ENCODE measurements at places on chromosomes 16 and 17.

- no peak for DNase-seq
These were observed 44.0 kb downstream of the SYT17 start for GRCh38 chr16:19212059-19212458.

- DNase-seq = no peak
These were observed 35.2 kb upstream of the SDK2 start for GRCh38 chr17:73679476-73679875.

GRCh38 chr17:74082886-74083285 lies 120.6 kb upstream of the RPL38 start:
- peak; percentile 58 for DNase-seq

DNA sequence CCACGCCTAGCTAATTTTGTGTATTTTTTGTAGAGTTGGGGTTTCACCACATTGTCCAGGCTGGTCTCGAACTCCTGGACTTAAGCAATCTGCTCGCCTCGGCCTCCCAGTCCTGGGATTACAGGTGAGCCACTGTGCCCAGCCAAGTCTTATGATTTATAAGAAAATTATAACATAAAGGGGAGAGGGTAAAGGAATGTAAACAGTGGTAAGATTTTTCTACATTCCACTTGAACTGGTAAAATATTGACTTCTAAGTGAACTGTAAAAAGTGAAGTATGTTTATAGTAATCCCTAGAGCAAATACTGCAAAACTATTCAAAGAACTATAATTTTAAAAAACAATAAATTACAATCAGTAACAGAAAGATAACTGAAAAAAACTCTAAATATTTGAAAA lies 33.5 kb downstream of the C16orf87 start:
- DNase-seq = no peak

DNA sequence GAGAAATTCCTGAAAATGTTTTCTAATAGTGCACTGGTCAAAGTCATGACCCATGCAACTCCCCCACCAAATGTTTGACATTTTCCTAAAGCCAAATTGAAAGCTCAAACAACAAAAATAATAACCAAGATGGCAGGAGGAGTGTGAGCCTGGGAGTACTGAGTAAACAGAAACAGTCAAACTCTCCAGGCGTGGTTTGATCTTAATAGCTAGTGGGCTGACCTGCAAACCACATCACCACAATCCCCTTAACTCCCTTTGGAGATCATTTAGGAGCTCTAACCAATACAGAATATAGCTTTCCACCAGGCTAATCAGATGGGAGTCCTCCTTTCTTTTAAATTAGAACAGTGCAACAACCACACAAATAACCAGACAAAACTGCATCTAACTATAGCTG lies 19.2 kb upstream of the MEIOC start:
- no peak for DNase-seq

GRCh38 chr17:67520252-67520906 lies 143.3 kb downstream of the PITPNC1 start:
- DNase-seq = no peak

DNA sequence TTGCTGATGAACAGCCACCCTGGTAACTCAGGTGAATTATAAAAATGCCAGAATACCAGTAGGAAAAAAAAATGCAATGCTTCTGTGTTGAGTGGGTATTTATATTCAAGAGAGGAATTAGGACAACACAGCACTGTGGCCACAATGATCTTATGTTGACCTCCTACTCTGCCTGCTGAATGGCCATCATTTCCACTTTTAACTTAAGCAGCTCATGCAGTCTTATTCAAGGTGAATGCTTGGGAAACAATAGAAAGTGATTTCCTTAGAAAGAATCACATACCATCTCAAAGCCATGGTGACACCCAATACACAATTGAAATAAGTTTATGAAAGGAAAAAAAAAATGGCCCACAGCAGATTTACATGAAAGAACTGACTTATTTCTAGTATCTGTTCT lies 224.0 kb downstream of the CDH8 start:
- DNase-seq = no peak

DNA sequence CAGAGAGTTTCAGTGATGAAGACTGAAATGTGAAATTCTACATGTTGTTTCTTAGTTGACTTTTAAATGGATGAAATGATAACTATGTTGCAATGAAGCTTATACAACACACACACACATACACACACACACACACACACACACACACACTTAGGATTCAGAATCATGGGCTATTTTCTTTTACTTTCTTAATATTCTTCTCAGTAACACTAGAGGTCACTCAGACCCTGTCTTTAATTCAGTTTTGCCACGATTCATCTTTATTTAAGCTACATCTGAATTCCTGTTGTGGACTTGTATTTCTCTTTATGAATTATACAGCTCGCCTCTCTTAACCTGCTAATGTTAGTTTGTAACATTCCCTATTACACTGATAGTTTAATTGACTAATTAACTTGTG lies 109.6 kb upstream of the GOT2 start:
- DNase-seq = no peak

- DNase-seq = no peak
These were observed 7.8 kb downstream of the CA4 start for GRCh38 chr17:60157487-60158040.

- DNase-seq = no peak
These were observed 3.5 kb downstream of the ERN2 start for GRCh38 chr16:23709536-23709935.

- no peak for DNase-seq
These were observed 306.1 kb upstream of the KIF2B start for GRCh38 chr17:53516636-53517035.

DNA sequence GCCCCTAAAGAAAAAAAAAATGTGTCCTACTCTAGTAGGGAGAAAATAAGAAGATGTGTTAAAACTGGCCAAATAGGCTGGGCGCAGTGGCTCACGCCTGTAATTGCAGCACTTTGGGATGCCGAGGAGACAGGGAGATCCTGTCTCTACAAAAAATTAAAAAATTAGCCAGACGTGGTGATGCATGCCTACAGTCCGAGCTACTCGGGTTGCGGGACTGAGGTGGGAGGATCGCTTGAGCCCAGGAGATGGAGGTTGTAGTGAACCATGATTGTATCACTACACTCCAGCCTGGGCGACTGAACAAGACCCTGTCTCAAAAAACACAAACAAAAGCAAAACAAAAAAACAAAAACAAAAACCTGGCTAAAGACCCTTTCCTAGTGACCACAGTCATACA lies 15.9 kb downstream of the ZFHX3 start:
- DNase-seq = no peak

DNA sequence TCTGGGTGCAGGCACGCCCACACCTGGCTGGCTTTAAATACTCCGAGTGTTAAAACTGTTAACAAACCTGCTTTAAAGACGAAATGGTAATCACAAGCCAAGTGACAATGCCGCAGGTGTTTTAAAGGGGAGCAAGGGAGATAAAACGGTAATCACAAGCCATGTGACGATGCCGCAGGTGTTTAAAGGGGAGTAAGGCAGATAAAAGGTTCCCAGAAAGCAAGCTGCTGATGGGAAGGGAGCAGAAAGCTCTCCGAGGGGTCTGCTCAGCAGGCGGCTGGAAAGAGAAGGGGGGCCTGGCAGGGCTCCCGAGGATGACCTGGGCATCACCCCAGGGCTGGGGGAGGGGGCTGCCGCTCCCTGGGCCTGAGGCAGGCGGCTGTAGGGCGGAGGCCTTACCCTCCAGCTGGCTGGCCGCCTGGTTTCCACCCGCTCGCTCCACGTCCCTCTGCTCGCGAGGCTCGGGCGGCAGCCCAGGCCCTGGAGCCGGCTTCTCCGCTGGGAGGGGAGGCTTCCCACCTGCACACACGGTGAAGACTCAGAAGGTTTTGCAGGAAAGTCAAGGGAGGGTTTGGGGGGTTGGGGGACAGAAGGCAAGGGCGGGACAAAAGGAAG lies 12.1 kb downstream of the NDUFAF8 start:
- DNase-seq = peak; percentile 95

- no peak for DNase-seq
These were observed 31.5 kb downstream of the WSCD1 start for GRCh38 chr17:6101706-6102105.

DNA sequence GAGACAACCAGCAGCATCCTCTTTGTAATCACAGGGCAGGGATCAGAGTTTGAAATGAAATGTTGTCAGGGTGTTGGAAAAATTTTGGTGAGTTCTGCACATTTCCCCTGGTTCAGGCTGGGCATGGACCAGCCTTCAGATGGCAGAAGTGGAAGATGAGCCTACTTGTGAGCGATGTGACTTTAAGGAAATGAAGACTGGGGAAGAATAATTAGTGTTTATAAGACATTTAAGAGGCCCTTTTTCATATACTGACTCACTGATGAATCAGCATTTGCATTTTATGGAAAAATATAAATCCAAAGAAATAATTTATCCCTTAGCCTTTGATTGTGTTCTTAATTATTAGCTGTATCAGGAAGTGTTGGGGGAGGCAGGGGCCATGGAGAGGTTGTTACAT lies 20.9 kb downstream of the GPR179 start:
- no peak for DNase-seq

DNA sequence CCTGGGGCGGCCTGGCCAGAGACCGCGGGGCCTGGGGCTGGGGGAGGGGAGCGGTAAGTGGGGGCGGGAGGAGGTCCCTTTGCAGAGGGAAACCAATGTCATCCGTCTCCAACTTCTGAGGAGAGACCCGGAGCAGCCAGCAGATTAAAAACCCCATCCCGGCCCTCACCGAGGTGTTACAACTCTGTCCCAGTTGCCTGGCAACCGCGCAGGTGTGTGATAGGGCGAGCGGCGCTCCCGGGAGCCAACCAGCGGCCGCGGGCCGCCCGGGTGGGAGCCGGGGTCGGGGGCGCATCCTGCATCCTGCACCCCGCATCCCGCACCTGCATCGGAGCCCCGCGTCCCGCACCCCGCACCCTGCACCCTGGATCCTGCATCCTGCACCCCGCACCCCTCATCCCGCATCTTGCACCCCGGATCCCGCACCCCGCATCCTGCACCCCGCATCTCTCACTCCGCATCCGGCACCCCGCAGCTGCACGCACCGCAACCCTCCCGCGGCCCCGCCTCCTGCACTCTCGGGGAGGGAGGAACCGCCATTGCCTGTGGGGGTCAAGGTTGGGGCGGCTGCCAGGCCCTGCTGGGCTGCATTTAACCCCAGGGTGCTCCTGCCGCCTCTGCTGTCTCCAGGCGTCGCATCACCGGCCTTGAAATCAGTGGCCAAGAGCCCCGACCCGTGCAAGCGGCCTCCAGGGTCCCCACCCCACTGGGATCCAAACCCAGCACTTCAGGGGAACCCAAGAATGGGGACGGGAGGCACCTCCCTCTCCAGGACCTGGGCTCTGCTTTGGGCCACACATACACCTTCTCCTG lies 47.3 kb downstream of the RTN4RL1 start:
- DNase-seq = no peak
